H1 (cell line): ENCODE measurements at places on chromosomes 3 and 15.

GRCh38 chr3:14597266-14597665 lies 54.3 kb upstream of the CCDC174 start:
- no peak for DNase-seq

DNA sequence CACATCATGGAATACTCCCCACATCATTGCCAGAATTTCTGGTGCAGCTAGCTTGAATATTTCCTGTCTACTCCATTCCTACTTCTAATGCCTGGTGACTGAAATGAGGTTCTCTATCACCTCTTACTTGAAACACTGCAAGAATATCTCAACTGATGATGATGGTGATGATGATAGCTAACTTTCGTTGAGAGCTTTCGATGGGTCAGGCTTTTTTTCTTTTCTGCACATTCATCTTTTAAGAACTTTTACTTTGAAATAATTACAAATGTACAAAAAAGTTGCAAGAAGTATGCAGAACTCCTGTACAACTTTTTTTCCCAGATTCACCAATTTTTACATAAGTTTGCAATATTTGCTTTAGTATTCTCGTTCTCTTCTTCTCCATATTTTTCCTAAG lies 233.5 kb downstream of the MEIS2 start:
- no peak for DNase-seq

GRCh38 chr3:108106449-108106848 lies 15.6 kb upstream of the CD47 start:
- no peak for DNase-seq

DNA sequence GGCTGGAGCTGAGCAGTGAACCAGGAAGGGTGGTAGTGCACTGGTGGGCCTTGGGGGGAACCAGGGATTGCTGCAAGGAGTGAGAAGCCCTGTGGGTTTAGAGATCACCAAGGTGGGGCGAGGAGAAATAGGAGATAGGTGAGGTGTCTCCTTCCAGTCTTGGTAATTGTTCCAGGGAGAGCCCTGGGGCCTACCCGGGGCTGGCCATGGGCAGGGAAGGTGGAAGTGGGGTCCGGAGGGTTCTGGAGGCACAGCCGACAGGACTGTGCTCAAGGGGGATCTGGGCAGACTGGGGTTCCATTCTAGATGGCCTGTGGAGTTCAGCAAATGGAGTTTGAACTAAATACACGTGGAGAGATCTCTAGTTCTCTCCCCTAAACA lies 4.5 kb downstream of the CHST13 start:
- DNase-seq = no peak

GRCh38 chr3:74988095-74988494 lies 373.6 kb upstream of the CNTN3 start:
- no peak for DNase-seq
